Non-pigmented ciliary epithelial cell (primary cell): ENCODE measurements at places on chromosomes 4 and X.
A peak's percentile ranks its signal among the peaks of the same experiment; 100 is the strongest.

DNA sequence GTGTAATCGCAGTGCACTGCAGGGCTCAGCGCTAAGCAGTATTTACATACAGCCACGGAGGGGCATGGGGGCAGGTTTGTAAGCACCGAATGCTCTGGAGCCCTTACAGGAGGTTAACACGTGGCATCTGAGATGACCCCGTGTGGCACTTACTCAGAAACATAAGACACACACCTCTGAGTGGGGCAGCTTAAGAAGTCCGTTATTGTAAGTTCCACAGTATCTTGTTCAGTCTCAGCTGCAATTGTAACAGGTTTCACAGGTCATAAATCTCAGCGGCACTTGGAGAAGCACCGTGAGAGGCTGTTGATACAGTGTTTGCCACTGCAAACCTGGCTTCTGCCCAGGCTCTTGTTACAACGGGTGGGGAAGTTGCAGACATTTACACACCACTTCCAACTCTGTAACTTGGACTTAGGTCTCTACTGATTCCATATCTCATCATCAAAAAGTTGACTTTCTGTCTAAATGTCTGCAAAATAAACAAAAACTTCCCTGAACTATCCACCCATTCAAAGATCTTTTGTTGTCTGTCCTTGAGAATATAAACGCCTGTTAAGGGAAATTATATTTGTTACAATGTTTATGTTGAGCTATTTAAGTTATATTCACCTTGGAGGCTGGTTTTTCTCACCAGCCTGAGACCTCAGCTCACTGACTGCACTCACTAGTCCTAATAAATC is 10.3 kb downstream of the CPLX1 start:
- DNase-seq: no peak

DNA sequence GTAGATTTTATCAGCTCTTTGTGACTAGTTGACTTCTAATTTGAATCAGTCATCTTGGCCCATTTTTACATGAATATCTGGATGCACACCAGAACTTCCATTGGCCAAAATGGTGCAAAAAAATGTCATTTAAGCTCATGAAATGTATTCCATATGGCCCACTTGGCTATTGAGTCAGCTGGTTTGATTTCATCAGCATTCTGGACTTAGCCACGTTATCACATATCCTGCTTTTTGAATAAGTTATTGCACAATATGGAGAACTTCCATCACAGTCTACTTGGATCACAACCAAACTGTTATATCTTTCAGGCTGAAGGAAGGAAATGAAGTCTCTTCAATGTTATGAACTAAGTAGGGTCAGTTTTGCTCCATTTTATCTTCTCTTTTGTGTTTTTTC is 640.6 kb downstream of the PCDH7 start:
- peak; percentile 13 for DNase-seq

GRCh38 chrX:9318766-9319165 is 146.1 kb upstream of the TBL1X start:
- no peak for DNase-seq

GRCh38 chr4:166903408-166903807 is 330.9 kb downstream of the SPOCK3 start:
- DNase-seq: no peak

GRCh38 chr4:119692001-119692400 is 63.4 kb upstream of the PDE5A start:
- no peak for DNase-seq

DNA sequence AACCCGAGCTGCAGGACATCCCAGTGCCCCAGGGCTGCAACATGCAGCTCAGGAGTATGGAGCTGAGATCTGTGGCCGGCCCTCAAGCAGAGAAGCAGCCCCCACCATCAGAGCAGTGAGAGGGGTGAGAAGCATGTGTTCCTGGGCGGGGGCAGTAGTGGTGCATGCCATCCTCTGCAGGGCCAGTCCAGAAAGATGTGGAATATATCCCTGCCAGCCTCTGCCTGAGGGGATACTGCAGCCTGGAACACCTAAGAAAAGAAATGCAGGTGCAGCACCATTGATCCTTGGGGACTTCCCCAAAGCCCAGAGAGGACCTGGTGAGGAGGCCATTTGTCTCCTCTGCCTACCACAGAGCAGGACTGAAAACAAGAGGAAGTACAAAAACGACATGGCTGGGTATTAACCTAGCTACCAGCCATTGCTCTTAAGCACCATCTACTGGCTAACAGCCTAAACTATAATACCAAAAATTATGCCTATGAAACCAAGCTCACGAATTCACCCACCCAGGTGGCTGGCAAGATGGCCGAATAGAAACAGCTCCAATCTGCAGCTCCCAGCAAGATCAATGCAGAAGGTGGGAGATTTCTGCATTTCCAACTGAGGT is 158.8 kb downstream of the ADGRA3 start:
- peak; percentile 23 for DNase-seq

DNA sequence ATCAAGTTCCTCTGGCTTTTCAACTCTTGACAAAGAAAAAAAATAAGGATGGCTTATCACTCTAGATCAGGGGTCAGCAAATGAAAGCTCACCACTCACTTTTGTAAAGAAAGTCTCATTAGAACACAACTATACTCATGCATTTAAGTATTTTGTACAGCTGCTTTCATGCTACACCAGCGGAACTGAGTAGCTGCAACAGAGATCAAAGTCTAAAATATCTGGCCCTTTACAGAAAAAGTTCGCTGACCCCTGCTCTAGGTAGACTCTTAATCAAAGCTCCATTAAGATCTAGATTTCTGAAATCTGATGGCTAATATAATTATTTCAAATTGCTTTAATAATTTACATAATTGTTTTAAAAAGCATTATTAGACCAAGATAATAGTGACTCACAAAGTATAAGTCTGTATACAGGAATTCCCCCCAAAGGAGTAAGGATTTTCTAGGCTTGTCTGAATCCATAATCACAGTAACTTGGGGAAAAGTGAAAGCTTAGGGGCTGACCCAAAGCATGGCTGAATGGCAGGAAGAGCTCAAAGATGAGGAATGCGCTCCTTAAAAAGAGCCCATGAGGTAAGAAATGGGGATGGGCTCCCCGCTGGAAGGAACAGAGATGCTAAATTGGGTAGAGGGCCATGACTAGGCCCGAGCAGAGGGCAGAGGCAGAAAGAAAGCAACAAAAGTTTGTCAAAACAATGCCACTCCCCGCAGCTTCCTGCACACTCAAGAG is 140.3 kb downstream of the SH3KBP1 start:
- no peak for DNase-seq

DNA sequence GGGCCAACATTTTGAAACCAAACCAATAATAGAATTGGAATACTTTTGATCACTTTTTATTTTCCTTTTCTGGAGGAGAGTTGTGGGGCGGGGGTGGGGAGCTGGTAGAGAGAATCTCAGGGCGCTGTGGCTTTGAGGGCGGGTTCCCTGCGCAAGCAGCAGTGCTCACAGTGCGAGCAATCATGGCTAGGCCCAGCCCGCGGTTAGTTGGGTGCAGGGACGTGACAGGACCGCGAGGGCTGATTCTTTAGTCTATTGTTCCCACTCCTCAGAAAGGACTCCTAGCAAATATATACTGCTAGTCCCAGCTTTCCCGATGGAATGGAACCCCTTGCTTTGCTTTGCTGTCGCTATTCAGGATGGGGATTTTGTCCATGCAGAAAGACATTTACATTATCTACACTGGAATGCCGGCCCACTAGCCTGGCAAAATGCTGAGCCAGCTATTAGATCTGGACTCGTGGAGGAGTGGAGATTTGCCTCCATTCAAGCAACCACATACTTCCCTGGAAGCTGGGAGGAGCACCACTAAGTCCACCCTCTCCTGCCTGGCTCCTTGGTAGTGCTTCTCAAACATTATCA is 23.9 kb upstream of the APLN start:
- no peak for DNase-seq

- peak; percentile 94 for DNase-seq
These were observed 19.7 kb upstream of the SPON2 start for GRCh38 chr4:1192091-1192492.

- no peak for DNase-seq
These were observed 29.5 kb upstream of the IRF2 start for GRCh38 chr4:184503869-184504300.

- DNase-seq: no peak
These were observed 45.5 kb upstream of the PROM1 start for GRCh38 chr4:16129336-16129735.

DNA sequence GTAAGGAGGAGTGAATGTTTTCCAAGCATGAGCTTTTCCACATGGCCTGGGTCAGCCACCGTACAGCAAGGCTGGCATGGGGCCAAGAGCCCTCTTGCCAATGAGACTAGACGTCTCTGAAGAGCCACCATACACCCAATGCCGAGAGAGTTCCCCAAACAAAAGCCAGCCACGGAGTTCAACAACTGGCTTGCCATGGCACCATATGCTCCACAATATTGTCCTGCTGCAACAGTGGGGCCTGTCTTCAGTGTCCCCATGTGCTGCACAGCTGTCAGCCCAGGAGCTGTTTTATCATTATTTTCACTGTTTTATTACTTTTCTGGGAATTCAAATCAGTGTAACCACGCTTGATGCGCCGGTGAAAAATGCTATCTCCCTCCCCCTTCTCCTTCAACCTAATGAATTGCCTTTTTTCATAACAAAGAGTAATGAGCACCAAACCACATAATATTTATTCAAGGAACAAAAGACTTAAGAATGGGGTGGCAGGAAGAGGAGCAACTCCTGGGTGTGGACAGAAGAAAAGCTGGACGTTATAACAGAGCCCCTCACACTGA is 18.4 kb downstream of the MAML3 start:
- no peak for DNase-seq

- no peak for DNase-seq
These were observed 1.6 kb downstream of the NHS start for GRCh38 chrX:17376431-17377077.

DNA sequence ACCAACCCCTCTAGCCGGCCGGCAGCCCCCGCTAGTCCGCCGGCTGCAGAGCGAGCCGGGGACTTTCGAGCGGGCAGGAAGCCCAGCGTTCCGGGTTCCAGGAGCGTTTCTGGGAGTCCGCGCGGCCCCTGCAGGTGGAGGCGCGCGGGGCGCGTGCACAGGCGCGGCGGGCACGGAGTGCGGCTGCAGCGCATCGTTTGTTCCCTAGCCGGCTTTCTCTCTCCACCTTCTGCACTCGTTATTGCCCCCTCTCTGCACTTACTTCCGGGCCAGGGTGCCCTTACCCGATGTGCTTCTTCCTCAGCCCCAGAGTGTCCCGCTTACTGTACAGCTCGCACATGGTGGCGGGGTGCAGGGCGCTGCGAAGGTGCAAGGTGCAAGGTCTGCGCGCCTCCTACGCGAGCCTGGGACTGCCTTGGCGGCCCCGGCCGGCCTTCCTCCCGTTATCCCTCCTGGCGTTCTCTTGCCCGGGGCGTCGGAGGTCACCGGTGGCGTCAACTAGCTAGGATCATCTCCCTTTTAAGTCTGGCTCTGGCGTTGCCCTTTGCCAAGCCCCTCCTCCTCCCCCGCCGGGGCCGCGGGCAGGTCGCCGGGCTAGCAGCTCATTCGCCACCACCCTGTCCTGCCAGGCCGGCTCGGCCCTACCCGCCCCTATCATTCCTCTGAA is at the start of gene ETNPPL:
TSS of gene ETNPPL (minus strand) at position 495 of the 667 bp plus-strand sequence. CDS start at position 340, 155 bp downstream.
- DNase-seq: no peak

DNA sequence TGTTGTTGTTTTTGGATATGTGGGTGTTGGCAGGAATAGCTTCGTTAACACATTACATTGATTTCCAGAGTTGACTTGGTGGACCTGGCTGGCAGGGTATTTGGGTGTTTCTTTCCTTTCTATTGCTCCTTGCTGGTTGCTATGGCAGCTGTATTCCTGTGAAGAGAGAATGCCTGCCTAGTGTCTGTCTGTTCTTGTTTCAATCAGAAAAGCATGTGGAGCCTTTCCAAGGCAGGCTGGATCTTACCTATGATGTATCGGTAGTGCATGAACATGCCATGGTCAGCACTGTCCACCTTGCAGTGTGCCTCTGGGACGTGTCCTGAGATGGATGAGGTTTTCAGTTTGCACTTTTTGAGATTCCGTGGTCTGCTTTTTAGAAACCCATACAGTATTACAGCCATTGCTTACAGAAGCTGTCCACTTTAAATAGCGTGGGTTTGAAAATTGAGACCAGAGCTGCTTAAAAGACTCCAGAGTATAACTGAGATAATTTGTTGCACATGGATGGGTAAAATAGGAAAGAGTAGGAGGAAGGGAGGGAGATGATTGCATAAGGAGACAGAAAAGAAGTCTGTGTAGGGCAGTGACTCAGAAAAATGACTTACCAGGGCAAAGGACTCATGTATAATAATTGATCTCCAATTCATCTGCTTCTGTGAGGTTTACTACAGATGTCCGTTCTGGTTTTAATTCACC is 20.0 kb upstream of the AADAT start:
- no peak for DNase-seq

- no peak for DNase-seq
These were observed 84.0 kb downstream of the LPAR4 start for GRCh38 chrX:78831523-78831922.

DNA sequence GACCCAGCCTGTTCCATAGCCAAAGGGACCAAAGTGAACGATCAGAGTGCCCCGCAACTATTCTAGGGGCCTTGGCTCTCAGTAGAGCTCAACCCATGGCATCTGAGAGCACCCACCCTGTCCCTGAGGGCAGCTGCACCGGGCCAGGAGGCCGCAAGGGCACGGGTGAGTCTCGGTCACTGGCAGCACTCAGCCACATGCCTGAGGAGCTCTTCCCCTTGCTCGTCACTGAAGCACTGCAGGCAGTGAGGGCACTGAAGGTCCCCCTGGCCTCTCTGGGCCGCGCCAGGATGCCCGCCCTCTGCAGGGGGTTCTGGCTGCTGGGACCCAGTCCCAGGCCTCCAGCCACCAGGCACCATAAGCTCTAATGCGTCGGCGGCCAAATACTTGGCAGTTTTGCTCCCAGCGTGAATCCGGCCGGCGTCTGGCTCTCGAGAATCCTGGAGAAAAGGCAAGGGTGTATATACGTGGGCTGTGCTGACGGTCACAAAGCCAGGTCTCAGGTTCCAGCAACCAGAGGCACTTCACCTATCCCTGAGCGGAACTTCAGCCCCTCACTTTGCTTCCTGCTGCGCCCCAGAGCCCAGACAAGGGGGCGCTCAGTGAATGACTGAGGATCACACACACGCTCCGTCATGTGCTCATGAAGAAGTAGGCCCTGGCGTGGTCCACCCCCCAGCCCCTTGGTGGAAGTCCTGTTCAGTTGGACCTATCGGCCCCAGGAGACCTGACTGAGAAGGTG is 13.9 kb downstream of the TNIP2 start:
- DNase-seq: no peak

DNA sequence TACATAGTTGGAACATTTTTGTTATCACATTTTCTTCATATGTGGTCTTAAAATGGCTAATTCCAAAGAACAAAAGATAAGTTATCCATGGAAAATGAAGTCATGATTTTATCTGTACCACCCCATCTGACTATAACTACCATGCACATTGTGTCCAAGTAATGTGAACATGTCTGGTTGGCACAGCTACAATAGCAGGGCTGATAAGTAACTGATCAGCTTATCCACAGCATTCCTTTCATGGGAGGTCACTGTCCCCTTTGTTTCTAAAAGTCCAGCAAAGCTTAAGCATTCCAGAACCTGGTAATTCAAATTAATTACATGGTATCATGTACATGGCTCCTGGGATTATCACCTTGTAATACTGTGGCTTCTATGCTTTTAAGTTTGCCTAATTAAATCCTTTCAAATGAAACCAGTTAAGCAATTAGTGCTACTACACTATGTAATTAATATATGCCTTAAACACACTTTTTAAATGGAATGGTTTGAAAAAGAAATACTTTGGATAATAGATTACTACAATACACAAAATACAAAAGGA is 21.1 kb upstream of the SORBS2 start:
- DNase-seq: peak; percentile 69
